NCI-H2227 treated with DMSO at 0.1 percent for 48 hours (cell line): ENCODE measurements at places on chromosomes 2 and 18.
A peak's percentile ranks its signal among the peaks of the same experiment; 100 is the strongest.

- peak; percentile 83 for DNase-seq
These were observed 1.4 kb downstream of the NEDD4L start for GRCh38 chr18:58045242-58046092.

DNA sequence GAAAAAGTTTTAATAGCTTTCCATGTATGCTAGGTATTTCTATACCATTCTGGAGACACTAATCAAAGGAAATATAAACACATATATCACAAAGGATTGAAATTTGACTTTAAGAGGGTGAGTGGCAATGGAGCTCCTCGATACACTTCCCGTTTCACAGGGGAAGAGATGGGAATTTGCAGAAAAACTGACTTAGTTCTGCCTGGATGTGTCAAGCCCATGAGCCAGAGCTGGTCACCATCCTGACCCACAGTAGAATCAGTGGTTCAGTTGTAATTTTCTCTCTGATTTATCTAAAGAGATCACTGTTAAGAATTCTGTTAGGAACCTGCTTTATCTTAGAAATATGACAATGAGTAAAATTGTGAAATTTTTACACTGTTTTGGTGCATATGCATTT lies 34.2 kb downstream of the PLCL1 start:
- no peak for DNase-seq

- no peak for DNase-seq
These were observed 68.5 kb downstream of the ETAA1 start for GRCh38 chr2:67465623-67466022.

- no peak for DNase-seq
These were observed 414.5 kb downstream of the TNS1 start for GRCh38 chr2:217588266-217588665.

GRCh38 chr18:8901019-8901418 lies 195.7 kb downstream of the MTCL1 start:
- DNase-seq = no peak

DNA sequence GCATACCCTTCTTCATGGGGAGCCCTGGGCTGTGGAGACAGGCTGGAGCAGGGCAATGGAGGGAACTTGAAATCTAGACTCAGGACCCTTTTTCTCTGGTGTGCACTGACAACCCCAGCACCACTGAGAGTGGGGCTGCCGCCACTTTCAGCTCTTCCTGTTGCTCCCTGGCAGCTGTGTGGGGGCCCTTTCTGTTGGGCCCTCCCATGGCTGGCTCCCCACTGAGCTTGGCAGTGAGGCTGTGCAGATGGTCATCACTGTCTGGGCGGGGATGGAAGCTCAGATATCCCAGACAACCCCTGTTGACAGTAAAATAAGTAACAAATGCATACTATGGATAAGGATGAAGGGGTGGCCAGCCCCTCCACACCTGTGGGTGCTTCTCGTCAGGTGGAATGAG lies 6.7 kb downstream of the MYO7B start:
- DNase-seq = no peak

DNA sequence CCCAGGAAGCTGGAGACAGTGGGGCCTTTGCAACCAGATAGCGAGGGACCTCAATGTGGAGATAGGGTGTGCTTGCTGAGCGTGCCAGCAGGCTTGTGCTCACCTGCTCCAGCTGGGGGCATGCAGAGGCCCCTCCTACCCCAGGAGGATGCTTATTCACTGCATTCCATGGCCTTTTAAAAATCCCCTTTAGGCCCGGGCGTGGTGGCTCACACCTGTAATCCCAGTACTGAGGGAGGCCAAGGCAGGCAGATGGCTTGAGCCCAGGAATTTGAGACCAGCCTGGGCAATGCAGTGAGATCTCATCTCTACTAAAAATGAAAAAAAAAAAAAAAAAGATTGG lies 54.5 kb downstream of the ODC1 start:
- DNase-seq = no peak

DNA sequence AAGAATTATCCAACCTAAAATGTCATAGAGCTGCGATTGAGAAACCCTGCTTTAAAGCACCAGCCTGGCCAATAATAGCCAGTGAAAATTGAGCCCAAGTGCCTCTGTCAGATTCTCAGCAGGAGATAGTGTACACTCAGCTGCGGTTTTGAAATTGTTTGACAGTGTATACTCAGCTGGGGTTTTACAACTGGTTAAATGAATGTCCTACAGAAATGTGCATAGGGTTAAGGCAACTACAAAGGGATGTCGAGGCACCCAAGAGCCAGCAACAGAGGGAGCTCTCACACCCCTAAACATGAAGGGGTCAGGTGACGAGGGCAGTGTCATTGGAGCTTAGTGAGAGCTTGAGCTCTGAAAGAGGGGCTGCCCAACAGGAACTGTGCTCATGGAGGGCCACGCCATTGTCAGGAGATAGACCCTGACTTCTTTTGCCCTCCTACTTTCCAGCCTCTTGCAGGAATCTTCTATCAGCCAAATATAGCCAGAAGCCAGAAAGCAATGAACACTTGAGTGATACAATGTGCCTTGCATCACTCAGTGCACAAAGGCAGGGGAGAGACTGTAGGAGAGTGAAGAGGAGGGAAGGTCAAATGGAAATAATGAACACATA lies 15.1 kb downstream of the ACTG2 start:
- peak; percentile 46 for DNase-seq

GRCh38 chr2:209719034-209719433 lies 52.6 kb upstream of the UNC80 start:
- DNase-seq = no peak

- no peak for DNase-seq
These were observed 74.9 kb downstream of the ORC4 start for GRCh38 chr2:147945660-147946059.

DNA sequence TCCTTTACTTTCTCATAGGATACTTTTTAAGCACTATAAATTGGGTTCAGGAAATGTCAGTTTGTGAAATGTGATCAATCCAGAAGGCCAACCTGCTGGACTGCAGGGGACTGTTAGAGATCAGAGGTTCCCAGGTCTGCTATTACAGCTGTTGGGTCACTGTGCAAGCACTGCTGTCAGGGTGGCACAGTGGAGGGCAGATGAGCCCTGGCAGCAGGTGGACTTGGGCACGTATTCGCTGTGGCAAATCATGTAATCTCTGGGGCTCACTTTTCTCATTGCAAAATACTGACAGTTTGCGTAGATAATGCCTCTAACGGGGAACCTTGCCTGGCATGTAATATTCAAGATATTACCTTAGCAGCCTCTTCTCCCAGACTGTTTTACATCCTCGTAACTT lies 18.1 kb downstream of the RAB31 start:
- no peak for DNase-seq

GRCh38 chr2:204538182-204539018 lies 6.9 kb upstream of the PARD3B start:
- DNase-seq = peak; percentile 93

- no peak for DNase-seq
These were observed 562.2 kb upstream of the VWC2L start for GRCh38 chr2:213848631-213849030.

GRCh38 chr2:84748341-84748740 lies 132.5 kb downstream of the TRABD2A start:
- no peak for DNase-seq

DNA sequence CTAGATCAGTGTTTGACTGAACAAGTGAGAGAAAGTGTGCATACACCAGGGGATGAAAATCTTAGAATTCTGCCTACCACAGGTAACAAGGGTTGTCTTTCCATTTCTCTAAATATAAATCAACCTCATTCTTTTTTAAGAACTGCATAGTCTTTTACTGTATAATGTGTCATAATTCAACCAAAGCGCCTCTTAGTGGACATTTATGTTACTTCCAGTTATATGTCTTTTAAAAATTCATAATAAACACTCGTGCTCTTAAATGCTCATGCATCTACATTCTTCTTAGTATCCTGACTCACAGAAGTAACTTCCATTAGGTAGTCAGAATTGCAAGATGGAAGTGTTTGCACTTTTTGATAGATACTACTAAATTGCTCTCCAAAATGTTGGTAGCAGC lies 76.2 kb downstream of the CHRNA1 start:
- no peak for DNase-seq

DNA sequence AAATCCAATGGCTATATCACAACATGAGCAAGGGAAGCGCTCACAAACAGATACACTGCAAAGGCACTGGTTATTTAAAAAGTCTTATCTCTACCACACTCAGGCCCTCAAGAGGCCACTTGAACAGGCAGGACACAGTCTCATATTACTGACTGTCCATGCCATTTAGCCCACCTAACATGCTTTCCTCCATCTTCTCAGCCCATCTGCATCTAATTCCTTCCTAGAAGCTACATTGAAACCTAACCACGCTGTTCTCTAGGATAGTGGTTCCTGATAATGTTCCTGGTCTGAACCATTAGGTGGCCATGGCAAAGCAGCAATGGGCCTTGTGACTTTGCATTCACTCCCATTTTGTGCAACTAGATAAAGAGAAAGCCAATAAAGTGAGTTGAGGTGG lies 22.5 kb upstream of the NEB start:
- DNase-seq = no peak

DNA sequence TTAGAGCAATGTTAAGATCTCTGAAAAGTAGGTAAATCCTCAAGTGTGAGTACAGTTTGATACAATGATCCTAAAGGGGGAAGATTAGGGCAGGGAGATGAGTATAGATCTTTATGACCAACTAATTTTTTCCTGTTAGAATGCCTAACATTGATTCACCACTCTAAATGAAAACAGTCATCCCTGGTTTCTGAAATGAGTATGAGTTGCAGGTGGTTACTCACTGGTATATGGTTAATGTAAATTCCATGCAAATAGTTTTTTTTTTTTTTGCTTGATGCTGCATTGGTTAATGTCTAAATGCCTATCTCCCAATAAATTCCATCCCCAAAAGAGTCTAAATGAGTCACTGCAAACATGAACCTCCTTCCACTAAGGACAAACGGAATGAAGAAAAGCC lies 55.0 kb upstream of the SERPINB2 start:
- DNase-seq = no peak

GRCh38 chr2:45872211-45872610 lies 220.7 kb downstream of the PRKCE start:
- DNase-seq = no peak

DNA sequence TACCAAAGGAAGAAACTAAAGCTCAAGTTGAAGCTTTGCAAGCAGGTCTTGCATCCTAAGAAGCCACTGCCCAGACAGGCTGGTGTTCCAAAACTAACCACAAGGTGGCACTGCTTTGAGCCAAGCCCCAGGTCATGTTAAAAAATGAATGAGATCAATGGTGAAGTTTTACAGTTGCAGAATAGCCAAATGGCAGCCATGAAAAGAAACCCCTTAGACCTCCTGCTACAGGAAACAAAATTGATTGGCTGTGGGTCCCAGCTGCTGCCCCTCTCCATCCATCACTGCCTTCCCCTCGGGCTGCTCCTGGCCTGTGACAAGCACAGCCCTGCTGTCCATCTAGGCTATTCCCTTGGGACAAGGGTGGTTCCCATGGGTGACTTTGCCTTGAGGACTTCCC lies 20.7 kb upstream of the MREG start:
- DNase-seq = peak; percentile 67

GRCh38 chr2:133674433-133675331 lies 106.4 kb upstream of the NCKAP5 start:
- DNase-seq = peak; percentile 95

- no peak for DNase-seq
These were observed 180.5 kb downstream of the ZFP36L2 start for GRCh38 chr2:43045866-43046265.

GRCh38 chr2:236982693-236983455 lies 102.8 kb upstream of the COPS8 start:
- no peak for DNase-seq

DNA sequence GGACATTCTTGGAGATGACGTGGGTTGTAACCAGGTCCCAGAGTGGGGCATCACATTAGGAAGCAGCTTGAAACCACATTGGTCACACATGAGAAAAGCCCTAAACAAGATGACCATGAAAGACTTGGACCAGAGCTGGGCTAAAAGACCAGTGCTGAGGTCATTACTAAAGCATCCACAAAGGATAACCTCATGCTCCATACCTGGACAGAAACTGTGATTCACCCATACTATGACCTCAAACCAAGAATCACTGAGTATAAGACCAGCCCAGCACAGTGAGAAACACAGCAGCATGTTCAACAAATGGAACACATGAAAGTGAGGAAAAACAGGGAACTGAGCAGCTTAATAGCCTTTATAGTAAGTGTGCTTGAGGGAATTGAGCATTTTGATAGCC lies 635.5 kb upstream of the NETO1 start:
- DNase-seq = no peak

DNA sequence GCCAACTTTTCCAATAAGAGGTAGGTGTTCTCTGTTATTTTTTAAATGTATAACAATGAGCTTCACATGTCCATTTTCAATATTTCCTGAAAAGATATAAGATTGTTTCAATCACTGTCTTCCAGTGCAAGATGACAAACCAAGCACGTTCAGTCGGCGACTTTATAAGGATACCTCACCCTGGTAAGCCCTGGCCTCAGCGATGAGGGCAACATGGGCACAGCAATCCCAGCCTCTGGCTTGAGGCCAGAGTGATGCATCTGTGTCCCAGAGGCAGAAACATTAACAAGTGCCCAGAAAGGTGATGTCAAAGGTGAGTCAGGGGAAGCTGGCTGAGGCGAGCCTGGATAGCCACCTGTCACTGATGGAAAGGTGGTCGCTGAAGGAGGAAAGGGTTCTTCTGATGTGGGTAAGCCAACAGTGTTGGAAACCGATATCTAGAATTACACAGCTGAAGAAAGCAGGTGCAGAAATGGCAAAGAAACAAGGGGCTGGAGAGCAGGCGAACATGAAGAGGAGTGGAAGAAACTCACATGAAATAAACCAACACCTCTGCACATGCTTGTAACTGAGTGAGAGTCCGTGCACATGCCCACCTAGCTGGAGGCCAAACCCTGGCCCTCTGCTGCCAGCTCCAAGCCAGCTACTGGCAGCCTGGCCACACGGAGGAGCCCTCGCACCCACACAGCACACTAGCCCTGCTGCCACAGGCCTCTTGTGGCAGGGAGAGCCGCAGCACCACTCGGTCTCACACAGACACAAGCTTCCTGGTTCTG lies 65.5 kb downstream of the FBXO15 start:
- no peak for DNase-seq

- DNase-seq = no peak
These were observed 1.2 kb upstream of the ALPP start for GRCh38 chr2:232377319-232377718.

DNA sequence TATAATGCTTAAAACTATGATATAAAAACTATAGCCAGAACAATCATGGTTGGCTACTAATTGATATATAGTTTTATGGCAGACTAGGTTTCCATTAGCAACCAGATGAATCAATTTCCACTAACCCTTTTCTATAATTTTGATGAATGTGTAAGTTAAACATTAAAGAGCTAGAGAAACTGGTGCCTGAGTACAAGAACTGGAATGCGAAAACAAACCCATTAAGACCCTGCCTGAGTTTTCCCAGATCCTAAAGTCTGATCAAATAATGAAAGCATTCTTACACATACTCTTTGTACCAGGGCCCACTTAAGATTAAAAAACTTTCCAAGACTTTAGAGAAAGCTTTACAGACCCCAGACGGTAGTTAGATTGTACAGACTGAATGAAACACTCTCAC lies 21.3 kb downstream of the MRPL19 start:
- no peak for DNase-seq

GRCh38 chr18:69537183-69537582 lies 136.5 kb downstream of the DOK6 start:
- DNase-seq = no peak

GRCh38 chr18:26734760-26735159 lies 130.7 kb downstream of the AQP4 start:
- DNase-seq = no peak
